Activated naive CD8-positive, alpha-beta T cell treated with anti-CD3 and anti-CD28 coated beads, Interleukin-2, amount 10 ng/mL, durations not matched to agents 7 days and 5 days (primary cell): ENCODE measurements at places on chromosomes 2 and 18. TPM values are rescaled to one million over a fixed set of nuclear protein-coding genes. Genes with fewer than 3 reads are reported as not detected.

GRCh38 chr18:51234117-51235008 lies 36.9 kb upstream of the MEX3C start:
- no peak for DNase-seq

DNA sequence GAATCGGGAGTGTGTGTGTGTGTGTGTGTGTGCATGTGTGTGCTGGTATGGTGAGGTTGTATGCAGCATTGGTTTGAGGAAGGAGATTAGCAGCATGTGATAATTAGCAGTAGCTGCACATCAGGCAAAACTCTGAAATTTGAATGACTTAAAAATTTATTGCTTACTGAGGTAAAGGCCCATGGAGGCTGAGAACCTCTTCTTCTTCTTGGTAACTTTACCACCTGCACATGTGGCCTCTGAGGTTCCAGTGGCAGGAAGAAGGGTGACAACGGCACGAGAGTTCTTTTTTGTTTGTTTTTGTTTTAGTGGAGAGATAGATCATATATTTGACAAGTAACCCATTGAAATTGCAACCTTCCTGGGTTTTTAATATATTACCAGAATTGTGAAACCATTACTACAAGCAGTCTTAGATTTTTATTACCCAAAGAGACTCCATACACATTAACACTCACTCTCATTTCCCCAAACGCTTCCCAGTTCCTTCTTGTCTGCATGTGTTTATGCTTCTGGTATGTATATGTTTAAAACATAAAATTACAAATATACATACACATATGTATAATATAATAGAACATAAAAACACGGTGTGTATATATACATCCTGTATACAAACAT lies 292.1 kb downstream of the PTGR3 start:
- DNase-seq = no peak

- DNase-seq = no peak
Observed at GRCh38 chr2:113875135-113875534, 14.8 kb upstream of the ACTR3 start.

The ALPP gene
- not detected for total RNA-seq

GRCh38 chr2:96116424-96116878 lies at the start of gene ADRA2B:
Gene ADRA2B (minus strand): TSS chr2:96116571. CDS start chr2:96116149, 422 bp downstream.
- DNase-seq = peak; percentile 75

GRCh38 chr2:217090024-217090473 lies 230.2 kb upstream of the TNP1 start:
- DNase-seq = no peak

- no peak for DNase-seq
Observed at GRCh38 chr2:27672723-27673486, 9.2 kb downstream of the SLC4A1AP start.

- no peak for DNase-seq
Observed at GRCh38 chr2:127818794-127819425, 7.9 kb upstream of the WDR33 start.

The IHH gene
- total RNA-seq = not detected

GRCh38 chr2:180405520-180405919 lies 398.4 kb upstream of the CWC22 start:
- DNase-seq = no peak

GRCh38 chr2:237096911-237097310 lies 11.2 kb downstream of the COPS8 start:
- no peak for DNase-seq
